ENCODE measurements at places on chromosomes 2 and 18.

GRCh38 chr2:113156278-113157117, 17.3 kb upstream of the PSD4 start:
- DNase-seq, result no peak

DNA sequence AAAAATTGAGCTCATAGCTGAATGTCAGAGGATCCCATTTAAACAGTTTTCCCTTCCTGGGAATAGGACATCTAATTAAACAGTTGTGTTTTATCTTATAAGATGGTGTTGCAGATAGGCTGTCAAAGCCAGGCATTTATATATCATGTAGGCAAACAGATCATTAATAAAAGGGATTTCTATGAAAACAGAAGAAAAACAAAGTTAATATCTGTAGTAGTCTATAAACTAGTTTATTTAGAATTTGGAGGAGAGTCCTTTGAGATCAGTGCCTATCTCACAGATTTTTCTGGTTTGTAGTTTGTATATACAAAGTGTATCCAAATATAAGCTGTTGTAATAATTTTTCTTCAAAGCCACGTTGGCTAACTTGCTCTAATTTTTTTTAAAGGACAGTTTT, 1738.2 kb upstream of the PIK3C3 start:
- DNase-seq, result no peak

- DNase-seq, result no peak
Measured at GRCh38 chr2:44377486-44377885, 15.7 kb downstream of the CAMKMT start.

GRCh38 chr18:45621061-45621511, 5.8 kb downstream of the SLC14A2 start:
- peak; percentile 59 for DNase-seq

DNA sequence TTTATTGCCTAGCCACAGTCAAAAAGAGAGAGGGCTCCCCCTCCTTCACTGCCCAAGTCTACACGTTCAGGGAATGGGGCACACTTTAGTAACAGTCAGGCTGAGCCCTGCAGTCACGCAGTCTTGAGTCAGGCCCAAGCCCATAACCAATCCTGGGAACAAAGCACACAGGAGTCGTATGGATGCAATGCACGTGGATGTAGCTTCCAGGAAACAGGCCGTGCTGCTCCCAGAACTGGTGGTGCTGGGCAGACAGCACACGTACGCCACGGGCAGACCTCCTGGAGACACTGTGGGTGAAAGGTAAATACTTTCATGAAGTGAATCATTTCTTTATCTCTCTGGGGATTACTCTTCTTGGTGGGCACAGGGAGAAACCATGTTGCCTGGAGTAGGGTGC, 30.0 kb upstream of the MBP start:
- no peak for DNase-seq

GRCh38 chr2:2926009-2926857, 451.4 kb downstream of the EIPR1 start:
- no peak for DNase-seq

- no peak for DNase-seq
Measured at GRCh38 chr2:1016500-1016899, 65.9 kb downstream of the SNTG2 start.

DNA sequence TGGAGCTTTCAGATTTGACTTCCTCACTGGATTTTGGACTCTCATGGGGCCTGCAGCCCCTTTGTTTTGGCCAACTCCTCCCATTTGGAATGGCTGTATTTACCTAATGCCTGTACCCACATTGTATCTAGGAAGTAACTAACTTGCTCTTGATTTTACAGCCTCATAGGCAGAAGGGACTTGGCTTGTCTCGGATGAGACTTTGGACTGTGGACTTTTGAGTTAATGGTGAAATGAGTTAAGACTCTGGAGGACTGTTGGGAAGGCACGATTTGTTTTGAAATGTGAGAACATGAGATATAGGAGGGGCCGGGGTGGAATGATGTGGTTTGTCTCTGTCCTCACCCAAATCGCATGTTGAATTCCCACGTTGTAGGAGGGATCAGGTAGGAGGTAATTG, 233.4 kb upstream of the GALNT5 start:
- no peak for DNase-seq

DNA sequence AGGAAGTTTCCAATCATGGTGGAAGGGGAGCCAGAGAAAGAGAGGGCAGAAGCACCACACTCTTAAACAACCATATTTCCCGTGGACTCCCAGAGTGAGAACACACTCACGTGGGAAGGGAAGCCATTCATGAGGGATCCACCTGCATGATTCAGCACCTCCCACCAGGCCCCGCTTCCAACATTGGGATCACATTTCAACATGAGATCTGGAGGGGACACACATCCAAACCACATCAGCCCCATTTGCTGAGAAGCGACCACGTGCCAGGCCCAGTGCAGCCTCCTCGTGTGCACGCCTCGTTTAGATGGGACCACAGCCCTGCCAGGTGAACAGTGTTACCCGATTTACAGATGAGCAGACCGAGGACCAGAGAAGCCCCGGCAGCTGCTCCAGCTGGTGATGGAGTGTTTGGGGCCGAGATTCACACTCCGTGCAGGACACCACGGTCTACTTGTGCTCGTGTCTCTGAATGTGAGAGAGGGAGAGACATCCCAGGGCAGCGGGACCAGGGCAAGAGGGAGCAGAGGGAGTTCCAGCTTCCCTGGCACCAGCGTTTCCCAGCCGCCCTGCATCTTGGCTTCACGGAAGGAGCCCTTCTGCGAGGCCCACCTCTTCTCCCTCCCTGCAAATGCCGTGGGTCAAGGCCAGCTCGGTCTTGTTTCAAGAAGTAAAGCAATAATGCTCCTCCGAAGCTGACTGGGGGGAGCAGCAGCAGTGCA, 76.9 kb upstream of the ODC1 start:
- no peak for DNase-seq

GRCh38 chr2:161825429-161825828, 201.2 kb downstream of the SLC4A10 start:
- DNase-seq, result no peak

DNA sequence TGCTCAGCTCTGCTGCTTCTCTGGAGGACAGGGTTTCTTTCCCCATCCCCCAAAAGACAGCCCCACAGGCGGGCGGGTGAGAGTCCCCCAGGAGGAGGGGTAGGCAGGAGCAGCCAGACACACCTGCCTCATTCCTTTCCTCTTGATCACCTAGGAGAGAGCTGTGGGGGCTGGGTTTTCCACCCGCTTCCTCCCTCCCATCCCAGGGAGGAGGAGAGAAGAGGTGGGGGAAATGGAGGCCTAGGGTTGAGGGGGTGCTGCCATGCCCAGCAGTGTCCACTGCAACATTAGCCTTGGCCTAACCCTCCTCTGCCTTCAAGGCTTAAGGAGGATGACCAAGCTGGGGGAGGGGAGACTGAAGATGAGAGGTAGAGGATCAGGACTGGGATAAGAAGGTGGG, 14.7 kb downstream of the WNT10A start:
- DNase-seq, result no peak

DNA sequence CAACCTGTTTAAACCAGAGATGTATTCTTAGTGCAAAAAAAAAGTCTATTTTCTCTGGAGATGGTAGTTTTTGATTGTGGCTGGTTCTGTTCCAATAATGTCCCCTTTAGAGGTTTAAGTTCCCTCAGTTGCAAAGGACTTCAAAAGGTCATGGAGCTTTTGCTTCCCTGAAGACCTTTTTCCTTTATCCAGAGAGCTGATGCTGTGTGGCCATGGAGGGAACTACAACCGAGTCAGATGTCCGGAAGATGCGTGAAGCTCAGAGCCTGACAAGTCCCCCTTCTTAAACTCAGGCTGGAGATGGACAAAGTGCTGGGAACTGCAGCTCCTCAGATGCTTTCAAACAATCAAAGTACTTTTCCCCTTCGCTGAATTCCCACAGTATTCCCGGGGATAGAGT, 176.1 kb downstream of the TMEM18 start:
- DNase-seq, result peak; percentile 25

DNA sequence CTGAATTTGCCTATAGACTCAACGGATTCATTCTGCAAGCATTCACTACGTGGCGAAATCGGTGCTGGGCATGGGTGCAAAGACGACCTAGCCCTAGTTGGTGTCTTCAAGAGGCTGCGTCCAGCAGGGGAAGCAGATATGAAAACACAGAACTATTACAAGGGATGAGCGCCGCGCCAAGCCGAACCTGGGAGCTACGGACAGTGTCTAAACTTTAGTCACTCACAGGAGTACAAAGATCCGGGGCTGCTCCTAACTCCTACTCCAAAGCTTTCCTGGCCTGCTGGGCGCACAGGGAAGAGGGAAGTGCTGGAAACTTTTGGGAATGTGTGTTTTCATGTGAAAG, 732 bp upstream of the ANXA4 start:
- peak; percentile 68 for DNase-seq

DNA sequence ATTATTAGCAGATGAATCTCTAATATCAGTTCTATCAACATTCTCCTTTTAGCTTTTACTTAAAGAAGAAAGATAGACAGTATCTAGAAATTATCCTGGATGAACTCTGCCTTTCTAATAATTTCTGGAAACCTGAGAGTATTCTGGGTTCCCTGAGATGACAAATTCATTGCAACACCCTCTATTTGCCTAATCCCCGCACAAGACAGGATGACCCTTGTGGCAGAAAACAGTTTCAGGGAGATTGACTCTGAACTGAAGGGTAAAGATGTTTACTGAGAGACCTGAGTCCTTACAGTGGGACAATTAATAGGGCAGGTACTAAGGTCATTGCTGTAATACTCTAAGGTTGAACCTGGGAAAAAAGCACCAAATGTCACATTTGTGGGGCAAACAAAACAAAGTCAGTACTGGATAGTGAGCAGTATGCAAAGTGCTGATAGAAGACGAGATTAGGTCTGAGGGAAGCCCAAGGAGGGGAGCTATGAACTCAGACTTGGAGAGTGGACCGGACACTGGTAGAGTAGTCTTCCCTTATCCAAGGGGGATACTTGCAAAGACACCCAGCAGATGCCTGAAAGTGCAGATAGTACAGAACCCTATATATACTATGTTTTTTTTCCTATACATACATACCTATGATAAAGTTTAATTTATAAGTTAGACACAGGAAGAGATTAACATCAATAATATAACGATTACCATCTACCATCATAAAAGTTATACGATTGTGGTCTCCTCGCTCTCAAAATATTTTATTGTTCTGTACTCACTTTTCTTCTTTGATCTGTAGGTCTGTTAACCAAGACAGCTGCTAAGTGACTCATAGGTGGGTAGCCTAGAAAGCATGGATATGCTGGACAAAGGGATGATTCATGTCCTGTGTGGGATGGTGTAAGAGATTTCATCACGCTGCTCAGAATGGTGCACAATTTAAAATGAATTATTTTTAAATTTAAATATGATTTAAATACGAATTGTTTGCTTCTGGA, 148.3 kb upstream of the KLHL14 start:
- peak; percentile 66 for DNase-seq

DNA sequence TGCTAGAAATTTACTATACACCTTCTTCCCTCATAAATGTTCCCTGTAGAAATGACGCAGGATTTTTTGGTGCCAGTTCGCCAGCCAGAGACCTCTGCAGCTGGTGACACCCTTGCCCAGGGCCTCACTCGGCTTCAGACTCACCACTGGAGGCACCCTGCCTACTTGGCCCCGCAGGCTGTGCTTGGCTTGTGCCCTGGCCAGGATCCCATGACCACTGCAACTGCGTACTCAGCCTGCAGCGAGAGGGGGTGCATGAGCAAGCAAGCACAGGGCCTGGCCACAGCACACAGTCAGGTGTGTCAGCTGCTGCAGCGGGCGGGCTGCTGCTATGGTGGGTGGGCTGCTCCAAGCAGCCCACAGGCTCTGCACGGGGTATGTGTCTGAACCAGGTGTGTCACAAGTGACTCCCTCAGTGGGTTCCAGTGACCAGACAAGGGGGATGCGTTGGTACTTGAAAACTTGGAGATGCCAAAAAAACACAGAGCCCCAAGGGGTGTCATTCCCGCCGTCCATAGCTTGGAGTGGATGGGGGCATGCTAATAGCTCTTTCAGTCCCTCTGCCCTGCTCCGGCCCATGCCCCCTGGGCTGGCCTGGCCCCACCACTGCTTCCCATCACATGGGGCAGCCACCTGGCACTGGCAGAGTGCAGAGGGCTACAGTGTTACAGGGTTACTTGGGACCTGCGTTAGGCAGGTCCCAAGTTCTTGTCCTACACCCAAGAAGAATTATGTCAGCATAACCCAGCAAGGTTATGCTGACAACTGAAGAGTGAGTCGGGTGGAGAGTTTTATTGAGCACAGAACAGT, 46.6 kb upstream of the TANC1 start:
- DNase-seq, result no peak

DNA sequence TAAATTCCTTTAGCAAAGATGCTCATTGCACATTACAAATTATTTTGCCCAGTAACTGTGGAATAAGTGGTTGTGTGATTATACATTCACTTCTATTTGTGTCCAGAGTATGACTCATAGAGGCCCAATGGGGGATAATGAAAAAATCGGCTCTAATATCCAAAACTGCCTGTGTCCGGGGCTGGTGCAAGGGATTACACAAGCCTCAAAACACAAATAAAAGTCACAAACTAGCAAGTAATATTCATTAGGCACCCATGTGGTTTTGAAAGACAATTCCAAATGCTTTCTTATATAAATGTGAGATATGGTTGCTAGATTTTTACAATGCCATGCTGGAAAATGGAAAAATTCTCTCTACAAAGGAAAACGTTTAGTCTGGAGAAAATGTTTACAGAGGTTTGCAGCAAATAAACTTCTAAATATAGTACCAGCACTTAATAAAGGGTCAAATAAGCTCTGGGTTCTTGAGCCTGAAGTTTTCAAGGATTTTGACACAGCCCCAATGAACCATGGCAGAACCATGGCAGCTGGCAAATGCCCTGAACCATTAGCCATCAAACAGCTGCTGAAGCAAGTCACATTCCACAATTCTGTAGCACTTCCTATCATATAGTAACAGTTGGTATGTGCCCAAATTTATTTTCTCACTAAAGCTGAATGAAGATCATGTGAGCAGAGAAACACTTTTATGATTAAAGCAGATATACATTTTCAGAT, 40.5 kb downstream of the IRS1 start:
- no peak for DNase-seq

- DNase-seq, result no peak
Measured at GRCh38 chr2:240624950-240625621, at the start of gene GPR35. Gene GPR35, plus strand, starts transcription at chr2:240625480. Its CDS starts 4,473 bp downstream, at chr2:240629953.

- DNase-seq, result no peak
Measured at GRCh38 chr18:34493099-34493544, 217.0 kb upstream of the DTNA start.

GRCh38 chr2:71605781-71606241, 152.4 kb downstream of the DYSF start:
- no peak for DNase-seq

DNA sequence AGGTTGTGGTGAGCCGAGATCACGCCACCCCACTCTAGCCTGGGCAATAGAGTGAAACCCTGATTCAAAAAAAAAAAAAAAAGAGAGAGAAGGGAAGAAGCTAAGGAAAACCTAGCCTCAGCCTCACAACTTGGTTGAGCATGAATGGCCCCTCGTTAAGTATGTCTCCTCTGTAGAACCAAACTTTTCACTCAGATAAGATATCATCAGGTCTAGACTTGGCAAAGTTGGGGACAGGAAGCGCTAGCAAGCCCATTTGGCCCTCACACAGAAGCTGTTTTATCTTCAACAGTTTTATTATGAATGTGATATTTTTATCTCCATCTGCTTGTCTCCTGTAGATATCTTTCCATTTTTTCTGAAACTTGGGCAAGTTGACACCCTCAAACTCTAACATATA, 3.5 kb upstream of the ASXL2 start:
- no peak for DNase-seq

- no peak for DNase-seq
Measured at GRCh38 chr18:65631766-65632165, 119.0 kb upstream of the CDH7 start.

- no peak for DNase-seq
Measured at GRCh38 chr2:190149200-190149599, 86.7 kb upstream of the MSTN start.

GRCh38 chr2:138364554-138365162, 136.9 kb upstream of the SPOPL start:
- no peak for DNase-seq
